Uterine smooth muscle cell (primary cell): ENCODE measurements at places on chromosomes 2 and 18. TPM values are rescaled to one million over a fixed set of nuclear protein-coding genes. Genes with fewer than 3 reads are reported as not detected.

The FHL2 gene
- total RNA-seq: 104 and 148 TPM in 2 replicates

The TGOLN2 gene
- 108 and 121 TPM in 2 replicates for total RNA-seq

The MYCN gene
- total RNA-seq: not detected in 2 replicates

The TEX44 gene
- total RNA-seq: not detected in 2 replicates

The GBX2 gene
- total RNA-seq: not detected in 2 replicates

The MAIP1 gene
- total RNA-seq: 19.6 and 24.1 TPM in 2 replicates

The HOXD13 gene
- total RNA-seq: 7.5 and 7.7 TPM in 2 replicates

The UPP2 gene
- not detected in 2 replicates for total RNA-seq

The SF3B6 gene
- 139 and 147 TPM in 2 replicates for total RNA-seq

The SUCLG1 gene
- total RNA-seq: 44.2 and 55.4 TPM in 2 replicates

The TPGS2 gene
- 146 and 161 TPM in 2 replicates for total RNA-seq

The RTKN gene
- 12.9 and 14.6 TPM in 2 replicates for total RNA-seq

The GDF7 gene
- 4.0 and 4.1 TPM in 2 replicates for total RNA-seq
